ENCODE measurements at places on chromosomes 13 and 19.

- DNase-seq, result peak; percentile 99
These were observed 1.8 kb upstream of the ANGPTL4 start for GRCh38 chr19:8361921-8362793.

- no peak for DNase-seq
These were observed 32.0 kb downstream of the CAPN12 start for GRCh38 chr19:38712161-38712748.

- no peak for DNase-seq
These were observed 14.2 kb downstream of the ZC3H13 start for GRCh38 chr13:46038296-46038695.

GRCh38 chr13:27605099-27605498, 15.2 kb downstream of the LNX2 start:
- no peak for DNase-seq

GRCh38 chr19:41457241-41457640, 14.3 kb downstream of the ERICH4 start:
- no peak for DNase-seq

DNA sequence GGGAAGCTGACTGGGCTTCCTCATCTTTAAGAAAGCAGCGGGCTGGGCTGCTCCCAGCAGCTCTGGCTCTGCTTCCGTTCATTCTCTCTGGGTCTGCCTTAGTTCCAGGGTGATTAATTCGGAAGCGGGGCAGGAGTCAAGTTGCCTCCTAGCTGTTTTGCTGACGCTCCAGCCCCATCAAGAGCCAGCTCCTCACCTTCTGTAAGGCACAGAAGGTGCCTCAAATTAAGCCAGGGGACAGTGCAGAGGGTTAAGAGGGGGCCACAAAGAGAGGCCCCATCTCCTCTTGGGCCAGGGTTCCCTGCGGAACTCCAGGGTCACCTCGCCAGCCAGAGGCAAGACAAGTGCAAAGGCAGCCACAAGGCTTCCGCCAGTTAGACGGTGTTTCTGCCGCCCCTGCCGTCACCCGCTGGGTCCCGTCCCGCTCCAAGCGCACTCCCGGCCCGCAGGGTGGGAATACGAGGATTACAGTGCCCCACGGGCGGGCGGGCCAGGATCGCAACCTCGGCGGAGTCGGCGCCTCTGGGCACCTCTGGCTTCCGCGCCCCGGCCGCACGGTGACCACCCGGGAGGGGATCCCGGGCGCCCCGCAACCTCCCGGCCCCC, 508 bp downstream of the SLC15A1 start:
- DNase-seq, result peak; percentile 42

- peak; percentile 73 for DNase-seq
These were observed 37.0 kb upstream of the NANOS3 start for GRCh38 chr19:13839938-13840304.

DNA sequence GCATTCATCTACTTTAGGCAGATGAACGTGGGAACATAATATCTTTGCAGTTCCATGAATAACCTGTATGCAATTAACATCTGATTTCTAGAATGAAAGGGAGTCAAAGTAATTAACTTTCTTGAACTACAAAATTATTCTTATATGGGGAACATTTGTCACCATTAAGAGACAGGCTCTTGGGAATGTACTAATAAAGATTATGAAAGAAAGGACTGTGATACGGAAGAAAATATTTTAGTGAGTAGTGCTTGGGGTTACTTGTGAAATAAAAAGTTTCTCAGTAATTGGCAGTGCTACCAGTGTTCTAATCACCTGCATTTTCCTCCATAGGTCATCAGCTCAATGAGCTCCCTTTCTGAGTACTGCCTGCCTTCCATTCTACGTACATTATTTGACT, 85.4 kb downstream of the FRY start:
- no peak for DNase-seq

DNA sequence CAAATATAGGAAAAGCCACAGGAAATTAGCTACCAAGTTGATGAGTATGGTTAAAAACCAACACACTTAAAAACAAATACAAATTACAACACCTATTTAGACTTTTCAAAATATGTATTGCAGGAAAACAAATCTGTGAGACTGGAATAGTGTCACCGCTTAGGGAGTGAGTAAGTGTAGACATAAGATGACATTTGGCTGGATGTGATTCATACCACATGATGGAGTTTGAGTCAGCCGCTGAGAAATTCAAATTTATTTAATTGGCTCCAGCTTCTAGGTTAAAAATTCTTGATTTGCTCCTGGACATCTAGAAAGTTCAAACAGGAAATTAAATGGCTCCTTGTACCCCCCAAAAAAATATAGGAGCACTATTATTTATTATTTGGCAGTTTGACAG, 531.7 kb downstream of the SLITRK1 start:
- peak; percentile 65 for DNase-seq

- DNase-seq, result peak; percentile 71
These were observed 32.7 kb downstream of the KDM4B start for GRCh38 chr19:5001615-5002014.

DNA sequence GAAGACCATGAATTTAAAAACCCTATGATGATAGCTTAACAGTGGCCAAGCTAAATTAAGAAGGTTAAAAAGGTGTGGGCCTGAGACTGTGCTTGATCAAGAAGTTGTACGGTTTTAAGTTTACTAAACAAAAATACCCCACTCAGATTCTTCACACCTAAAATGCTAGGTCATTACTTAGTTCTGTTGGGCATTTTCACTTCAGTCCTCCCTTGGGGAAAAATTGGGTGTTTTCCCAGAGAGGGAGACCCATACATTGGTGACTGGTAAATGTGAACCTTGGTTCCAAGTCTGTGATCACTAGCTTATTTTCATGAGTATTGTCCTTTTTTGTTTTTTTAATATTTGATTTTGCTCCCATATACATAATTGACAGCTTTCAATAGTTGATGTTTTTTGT, 44.4 kb downstream of the MTUS2 start:
- no peak for DNase-seq

GRCh38 chr19:40744554-40745401, 5.5 kb downstream of the ACTMAP start:
- DNase-seq, result no peak

GRCh38 chr13:74080762-74081161, 53.4 kb downstream of the KLF12 start:
- DNase-seq, result no peak

DNA sequence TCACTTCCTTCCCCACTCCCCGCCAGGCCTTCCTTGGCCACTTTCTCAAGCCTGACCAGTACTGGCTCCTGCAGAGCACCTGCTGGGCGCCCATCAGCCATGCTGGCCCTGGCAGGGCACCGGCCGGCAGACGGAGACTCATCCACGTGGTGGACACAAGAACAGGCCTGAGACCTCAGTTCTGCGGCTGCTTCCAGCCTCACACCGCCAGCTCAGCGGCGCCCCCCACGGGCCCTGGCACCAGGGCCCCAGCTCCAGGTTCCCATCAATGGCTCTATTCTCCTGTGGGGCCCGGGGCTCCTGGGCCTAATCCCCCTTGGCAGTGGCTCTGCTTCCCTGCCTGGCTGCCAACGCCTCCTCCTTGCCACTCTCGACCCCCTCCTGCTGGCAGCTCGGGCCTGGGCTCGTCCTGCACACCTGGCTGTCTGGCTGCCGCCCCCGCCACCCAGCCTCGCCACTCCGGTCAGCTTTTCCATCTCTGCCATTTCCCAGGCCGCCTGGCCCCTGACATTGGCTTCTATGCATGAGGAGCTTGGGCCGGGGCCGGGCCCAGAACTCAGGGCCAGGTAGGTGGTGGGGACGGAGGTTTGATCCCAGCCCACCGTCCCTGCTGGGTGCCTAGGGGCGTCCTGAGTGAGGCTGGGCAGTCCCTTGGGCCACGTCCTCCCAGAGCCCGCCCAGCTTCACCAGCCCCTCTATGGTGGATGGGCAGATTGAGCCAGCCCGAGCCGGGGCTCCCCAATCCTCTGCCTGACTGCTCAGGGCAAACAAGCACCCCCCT, 6.2 kb downstream of the NDUFA11 start:
- no peak for DNase-seq

DNA sequence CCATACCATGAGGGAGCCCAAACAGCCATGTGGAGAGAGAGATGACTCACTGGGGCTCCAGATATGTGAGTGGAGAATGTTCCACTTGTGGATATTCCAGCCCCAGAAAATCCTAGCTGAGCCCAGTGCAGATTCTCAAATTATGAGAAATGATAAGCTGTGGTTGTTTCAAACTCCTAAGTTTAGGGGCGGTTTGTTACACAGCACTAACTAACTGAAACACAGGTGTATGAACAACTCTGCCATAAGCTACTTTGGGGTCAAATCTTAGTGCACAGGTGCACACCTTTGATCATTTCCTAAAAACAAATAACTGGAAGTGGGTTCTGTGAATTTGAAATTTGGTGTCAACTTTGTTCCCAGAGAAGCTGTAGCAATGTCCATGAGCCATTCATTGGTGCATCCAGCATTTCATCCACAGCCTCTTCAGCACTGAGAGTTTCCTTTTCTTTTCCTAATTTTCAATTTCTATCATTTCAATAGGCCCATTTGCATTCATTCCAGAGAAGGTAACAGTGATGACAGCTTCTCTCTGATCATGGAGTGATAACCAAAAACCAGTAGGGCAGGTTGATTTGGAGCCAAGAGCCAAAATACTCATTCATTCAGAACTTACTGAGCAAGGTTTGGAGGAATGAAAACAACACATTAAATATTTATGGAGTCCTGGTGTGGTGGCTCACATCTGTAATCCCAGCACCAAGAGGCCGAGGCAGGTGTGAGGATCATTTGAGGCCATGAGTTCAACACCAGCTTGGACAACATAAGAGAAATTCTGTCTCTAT, 8.8 kb upstream of the CLPP start:
- DNase-seq, result no peak

DNA sequence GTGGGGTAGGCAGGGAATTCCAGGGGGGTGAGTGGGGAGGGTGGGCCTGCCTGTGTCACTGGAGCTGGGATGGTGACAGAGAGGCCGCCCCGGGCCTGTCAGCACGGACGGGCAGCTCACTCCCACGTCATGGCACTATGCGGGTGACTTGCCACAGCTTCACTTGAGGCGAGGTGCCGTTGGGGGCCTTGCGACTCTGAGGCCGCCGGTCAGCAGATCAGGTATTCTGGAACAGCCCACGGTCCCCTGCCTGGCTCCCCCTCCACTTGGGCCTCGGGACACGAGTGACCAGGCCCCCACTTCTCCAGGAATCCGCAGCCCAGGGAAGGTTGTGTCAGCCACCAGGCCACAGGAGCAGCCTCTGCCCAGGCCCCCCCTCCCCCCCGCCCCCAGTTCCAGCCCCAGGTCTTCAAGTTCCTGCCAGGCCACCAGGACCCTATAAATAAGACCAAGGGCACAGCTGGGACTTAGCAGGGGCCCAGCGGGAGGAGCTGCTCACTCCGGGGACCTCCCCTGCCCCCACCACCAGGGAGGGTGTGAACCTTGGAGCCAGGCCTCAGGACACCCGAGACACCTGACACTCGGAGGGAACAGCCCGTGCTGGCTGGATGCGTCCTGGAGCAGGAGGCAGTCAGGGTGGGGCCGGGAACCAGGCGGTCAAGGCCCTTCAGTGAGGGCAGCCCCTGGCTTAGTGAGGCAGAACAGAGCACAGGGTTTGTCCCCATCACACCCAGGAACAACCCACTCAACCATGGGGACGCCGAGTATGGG, 2.7 kb upstream of the MIDN start:
- no peak for DNase-seq

DNA sequence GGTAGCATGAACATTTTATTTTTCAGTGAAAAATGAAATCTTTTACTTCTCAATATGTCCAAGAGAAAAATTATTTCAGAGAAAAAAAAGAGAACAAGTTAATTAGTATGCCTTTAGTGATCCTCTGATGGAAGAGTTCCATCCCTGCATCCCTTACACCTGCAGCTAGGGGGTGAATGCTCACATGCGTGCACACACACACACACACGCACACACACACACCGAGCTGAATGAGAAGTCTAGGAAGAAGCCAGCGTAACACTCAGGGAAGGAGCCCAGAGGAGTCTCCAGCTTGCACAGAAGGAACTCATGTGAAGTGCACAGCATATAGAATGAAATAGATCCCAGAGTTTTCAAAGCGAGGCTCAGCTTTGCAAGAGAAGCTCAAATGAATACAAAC, 510.5 kb downstream of the IRS2 start:
- no peak for DNase-seq

- DNase-seq, result no peak
These were observed 30.8 kb downstream of the PRR22 start for GRCh38 chr19:5753743-5754142.

DNA sequence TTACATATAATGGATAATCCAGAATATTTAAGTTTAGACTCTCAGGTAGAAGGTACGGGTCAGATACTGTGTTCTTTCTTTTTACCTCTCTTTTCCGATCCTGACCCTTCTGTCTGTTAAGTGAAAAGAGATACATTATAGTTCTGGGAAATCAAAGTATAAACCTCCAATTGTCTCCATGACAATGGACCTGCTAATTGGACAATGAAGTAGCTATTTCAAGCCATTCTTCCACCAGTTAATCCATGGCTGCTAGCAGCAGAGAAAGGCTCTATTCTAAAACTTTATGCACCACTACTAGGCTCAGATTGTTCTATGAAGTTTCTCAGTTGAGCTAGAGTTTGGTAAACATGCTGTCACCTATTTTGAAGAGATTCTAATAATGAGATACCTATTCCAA, 8.3 kb upstream of the NBEA start:
- no peak for DNase-seq

GRCh38 chr13:24199016-24199415, 38.5 kb downstream of the SPATA13 start:
- no peak for DNase-seq

Measured in cardiac fibroblast (primary cell).